ENCODE measurements at places on chromosomes 2 and 18.

GRCh38 chr2:202311823-202312388 is 46.3 kb downstream of the NOP58 start:
- DNase-seq: no peak

GRCh38 chr2:176443946-176444345 is 174.7 kb downstream of the MTX2 start:
- DNase-seq: no peak

DNA sequence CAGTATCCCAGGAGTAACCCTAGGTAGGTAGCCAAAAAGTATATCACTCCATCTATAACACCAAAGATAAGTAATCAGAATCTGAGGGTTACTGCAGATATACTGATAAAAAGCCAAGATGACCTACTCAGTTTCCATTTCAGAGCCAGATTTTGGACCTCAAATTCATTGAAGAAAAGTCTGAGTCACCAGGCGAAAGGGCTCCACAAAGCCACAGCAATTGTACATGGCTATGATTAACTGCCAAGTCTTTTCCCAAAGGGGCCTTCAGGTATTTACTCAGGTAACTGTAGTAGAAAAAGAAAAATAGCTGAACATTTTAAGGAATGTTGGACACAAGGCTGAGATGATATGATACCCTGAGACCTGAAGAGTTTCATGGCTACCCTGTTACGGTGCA is 75.6 kb upstream of the KCNH7 start:
- DNase-seq: no peak

DNA sequence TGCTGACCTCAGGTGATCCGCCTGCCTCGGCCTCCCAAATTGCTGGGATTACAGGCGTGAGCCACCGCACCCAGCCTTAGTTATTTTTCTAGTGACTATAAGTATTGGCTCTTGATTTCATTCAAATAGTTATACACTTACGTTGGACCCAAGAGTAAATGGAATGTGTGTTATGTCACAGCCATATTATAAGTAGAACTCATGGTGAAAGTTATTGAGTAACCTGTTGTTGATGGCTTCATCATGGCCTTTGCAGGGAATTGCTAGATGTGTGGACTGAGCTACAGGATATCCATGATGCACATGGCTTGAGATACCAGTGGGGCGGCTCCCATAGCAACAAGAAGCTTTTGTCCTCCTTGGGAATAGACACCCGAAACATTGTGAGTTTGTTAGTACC is 44.7 kb downstream of the AFTPH start:
- no peak for DNase-seq

DNA sequence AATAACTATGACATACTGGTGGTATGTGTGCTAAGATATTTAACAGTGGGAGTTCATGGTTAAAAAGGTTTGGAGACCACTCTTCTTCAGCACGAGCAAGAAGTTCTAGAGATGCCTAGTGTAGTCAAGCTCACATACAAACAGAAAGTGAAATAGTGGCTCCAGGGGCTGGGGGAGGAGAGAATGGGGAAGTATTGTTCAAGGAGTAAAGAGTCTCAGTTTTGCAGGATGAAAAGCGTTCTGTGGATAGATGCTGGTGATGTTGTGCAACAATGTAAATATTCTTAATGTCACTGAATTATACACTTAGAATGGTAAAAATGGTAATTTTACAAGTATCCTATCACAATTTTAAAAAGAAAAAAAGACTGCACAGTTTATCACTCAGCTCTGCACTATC is 29.0 kb upstream of the EPAS1 start:
- DNase-seq: no peak

GRCh38 chr2:108813732-108814131 is 27.2 kb downstream of the CCDC138 start:
- no peak for DNase-seq

DNA sequence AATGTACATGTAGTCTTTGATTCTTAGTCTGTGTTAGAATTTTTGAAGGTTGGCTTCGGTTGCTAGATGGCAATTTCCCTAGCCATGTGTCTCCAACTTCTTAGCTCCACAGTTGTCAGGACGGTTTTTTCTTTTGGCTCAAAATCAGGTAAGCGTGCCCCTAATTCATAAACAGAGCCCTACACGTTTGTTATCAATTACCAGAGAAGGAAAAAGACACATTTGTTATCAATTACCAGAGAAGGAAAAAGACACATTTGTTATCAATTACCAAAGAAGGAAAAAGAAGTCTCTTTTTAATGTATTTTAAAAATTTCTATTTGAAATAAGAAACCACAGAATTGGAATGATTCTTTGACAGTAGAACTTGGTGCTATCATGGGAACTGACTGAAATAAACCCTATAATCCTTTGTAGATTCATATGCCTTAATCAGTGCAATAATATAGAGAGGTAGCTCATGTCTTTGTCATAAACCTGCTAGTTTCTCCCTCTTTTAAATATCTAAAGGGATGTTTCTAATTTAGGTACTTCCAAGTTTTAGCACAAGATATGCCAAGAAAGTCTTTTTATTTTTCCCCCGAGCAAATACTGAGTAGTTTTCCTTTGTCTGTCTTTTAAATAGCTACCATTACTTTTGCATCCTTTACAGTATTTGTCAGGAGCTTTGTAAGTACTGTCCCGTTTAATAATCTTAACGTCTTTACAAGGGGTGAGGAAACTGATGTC is 35.9 kb downstream of the CAMKMT start:
- DNase-seq: no peak

DNA sequence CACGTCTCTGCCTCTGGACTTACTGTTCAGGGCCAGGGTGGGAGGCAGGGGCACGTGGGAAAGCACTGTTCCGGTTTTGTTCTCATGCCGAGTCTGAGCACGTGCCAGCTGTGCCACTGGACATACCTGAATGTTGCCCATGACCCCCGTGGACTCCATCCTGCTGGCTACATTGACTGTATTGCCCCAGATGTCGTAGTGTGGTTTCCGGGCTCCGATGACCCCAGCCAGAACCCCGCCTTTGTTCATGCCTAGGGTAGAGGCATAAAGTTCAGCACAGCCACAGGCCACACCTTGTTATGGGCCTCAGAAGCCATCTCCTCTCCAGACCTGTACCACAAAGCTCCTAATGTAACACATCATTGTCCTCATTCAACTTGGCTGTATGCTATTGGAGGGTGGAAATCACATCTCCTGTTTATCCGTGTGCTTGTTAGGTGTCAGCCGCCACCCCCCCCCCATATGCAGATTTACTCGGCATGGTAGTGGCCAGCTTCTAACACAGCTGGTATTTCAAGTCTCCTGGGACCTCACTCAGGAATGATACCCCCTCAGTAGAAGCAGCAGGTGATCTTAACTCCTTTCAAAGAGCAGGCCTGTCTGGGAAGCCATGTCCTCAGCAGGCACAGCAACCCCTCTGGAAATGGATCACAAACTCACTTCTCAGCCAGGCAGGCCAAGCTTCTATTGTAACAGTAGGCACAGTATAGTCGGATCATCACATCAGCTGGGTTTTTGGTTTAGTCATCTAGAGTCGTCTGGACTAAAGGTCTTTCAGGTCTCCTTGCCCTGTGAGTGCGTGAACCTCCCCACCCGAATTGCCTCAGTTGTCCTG is 27.6 kb downstream of the CENPO start:
- DNase-seq: no peak

DNA sequence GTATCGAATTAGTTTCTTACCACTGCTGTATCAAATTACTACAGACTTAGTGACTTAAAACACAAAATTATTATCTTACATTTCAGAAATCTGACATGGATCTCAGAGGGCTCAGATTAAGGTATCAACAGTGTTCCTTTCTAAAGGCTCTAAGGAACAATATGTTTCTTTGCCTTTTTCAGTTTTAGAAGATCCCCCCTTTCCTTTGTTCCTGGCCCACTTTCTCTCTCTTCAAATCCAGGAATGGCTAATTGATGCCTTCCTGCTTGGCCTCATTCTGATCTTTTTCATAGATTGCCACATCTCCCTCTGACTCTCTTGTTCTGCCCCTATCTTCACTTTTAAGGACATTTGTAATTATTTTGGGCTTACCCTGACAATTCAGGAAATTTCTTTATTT is 65.7 kb downstream of the LRP1B start:
- DNase-seq: no peak

- DNase-seq: no peak
Observed at GRCh38 chr2:208872591-208872990, 466.0 kb downstream of the PTH2R start.

GRCh38 chr18:44245019-44245418 is 435.7 kb upstream of the SETBP1 start:
- no peak for DNase-seq

DNA sequence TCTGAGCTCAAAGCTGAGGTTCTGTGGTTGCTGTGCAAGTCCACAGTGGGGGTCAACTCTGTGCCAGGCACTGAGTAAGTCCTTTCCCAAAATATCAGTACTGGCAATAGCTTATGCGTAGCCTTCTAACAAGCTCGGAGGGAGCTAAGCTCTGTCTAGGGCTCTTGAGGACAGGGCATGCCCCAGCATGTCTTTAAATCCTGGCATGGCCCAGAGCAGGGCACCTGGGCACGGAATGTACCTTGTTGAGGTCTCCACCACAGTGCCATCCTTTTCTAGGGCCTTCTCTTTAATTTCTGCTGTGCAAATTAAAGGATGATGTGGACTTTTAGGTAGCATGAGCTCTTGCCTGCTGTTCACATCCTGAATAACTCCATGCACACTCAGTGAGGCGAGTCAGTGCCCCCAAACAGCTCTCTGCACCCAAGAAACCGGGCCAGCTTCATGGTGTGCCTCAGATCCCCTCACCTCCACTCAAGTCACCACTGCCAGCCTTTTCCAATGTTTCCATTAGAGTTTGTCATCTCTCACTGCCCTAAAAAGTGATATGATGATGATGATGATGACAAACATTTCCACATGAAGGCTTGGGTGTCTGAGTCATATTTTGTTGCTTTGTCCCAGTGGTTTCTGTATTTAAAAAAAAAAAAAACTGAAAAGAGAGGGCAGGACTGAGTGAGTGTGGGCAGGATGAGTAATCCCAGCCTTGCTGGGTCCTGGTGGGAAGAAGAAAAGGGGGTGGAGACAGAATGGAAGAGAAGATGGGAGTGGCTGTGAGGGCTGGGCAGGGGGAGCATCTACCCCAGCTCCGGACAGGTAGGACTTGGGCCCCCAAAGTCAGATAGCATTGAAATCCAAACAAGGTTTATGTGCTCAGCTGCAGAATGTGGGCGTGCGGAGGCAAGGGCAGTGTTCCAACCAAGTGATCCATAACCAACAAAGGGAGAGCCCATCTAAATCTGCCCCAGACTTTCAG is 78.9 kb downstream of the ZBTB7C start:
- DNase-seq: no peak

- no peak for DNase-seq
Observed at GRCh38 chr2:191864628-191865374, 17.9 kb upstream of the CAVIN2 start.

DNA sequence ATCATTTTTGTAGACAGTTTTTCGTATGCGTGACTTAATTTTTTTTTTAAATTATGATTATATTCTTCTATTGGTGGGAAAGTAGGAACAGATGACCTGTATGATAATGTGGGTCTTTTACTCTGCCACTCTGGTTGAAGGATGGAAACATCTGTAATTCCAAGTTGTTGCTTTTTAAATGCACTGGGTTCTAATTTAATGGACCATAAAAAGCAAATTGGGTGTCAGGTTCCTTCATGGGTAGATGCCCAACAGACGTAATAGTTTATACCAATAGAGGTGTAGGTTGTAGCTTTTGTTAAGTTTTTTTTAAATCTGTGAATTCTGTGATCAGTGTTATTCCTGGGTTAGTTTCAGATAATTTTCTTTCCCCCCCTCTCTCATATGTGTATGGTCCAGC is 117.6 kb downstream of the MAP4K4 start:
- no peak for DNase-seq

- DNase-seq: no peak
Observed at GRCh38 chr18:41695441-41695840, 259.6 kb upstream of the PIK3C3 start.

DNA sequence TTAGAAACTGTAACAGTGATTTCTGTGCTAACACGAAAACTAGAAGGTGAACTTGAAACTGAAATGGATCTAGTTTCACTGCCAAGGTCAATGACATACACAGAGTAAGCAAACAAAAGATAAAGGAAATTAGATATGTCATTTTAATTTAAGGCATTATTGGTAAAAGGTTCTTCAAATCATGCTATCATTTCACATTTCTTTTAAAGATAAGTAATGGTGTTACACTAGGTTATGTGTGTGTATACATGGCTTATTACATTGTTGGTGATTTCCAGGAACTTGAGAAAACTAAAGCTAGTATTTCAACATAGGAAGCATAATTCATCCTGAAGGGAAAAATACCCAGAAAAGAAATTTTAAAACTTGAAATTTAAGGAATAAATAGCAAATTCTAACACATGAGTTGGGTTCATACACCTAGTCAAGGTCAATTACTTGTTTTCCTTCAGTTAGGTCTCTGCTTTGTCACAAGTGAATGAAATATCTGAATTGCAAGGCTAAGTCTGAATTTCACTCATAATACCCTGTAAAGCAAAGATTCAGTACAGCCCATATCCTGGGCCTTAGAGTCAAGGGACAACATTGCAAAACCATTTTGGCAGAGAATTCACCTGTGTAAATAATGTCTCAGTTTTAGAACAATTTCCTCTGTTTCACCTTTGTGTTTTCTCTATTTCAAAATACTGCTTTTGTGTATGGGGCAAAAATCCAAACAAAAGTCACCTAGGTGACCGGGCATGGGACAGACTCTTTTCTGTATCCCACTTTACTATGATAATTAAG is 141.6 kb downstream of the SRBD1 start:
- DNase-seq: no peak

DNA sequence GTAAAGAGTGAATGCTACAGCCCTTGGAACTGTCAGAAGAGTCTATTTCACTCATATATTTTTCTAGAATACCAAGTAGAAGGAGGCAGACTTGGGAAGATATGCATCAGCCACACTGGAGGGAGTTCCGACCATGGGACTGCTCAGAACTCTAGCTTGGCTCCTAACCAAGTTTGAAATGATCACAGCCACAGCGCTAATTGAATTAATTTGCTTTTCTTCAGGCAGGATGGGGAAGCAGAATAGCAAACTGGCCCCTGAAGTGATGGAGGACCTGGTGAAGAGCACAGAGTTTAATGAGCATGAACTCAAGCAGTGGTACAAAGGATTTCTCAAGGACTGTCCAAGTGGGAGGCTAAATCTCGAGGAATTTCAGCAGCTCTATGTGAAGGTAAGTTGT is 51.4 kb downstream of the VSNL1 start:
- no peak for DNase-seq

DNA sequence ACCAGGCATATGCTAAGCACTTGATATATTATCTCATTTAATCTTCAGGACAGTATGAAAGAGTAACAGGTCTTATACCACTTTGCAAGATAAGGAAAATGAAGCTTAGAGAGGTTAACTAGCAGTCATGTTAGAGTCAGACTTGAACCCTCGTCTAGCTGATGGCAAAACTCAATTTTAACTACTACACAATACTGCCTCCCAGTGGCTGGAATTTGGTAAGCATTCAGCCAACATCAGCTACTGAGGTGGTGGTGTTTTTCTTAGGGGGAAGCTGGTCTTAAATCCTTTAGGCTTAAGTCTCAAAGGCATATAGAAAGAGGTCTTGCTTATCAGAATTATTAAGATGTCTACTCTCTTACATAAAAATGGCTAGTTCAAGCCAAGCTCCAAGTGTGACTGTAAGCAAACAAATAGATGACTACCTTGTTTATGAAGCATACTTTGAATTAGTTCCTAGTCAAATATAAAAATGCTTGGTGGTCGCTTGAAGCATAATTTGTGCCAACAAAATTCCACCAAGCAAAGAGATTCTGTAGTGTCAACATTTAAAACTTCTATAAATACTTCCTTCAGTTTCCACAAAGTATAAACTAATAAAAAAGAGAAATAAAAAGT is 325.4 kb upstream of the FIGN start:
- DNase-seq: no peak
